ENCODE measurements at places on chromosomes 12 and 14. TPM values are rescaled to one million over a fixed set of nuclear protein-coding genes. Genes with fewer than 3 reads are reported as not detected.

The UNC79 gene
- total RNA-seq: 0.25 TPM

The LTB4R2 gene
- 0.71 TPM for total RNA-seq

The SMCO3 gene
- total RNA-seq: 0.14 TPM

The CLEC9A gene
- not detected for total RNA-seq

The GYS2 gene
- not detected for total RNA-seq

The ENDOU gene
- 0.49 TPM for total RNA-seq

The IL31 gene
- total RNA-seq: not detected

The CLECL1 gene
- total RNA-seq: not detected

GRCh38 chr12:65232476-65233077 lies 45.9 kb upstream of the MSRB3 start:
- no peak overlapping the region for H3K4me3 ChIP-seq
- no peak for DNase-seq
- peaks cover 5% of the 10 kb centered on the region for H3K4me1 ChIP-seq
- no peaks in the 10 kb centered on the region for H3K27me3 ChIP-seq
- no peak overlapping the region for H3K27ac ChIP-seq

DNA sequence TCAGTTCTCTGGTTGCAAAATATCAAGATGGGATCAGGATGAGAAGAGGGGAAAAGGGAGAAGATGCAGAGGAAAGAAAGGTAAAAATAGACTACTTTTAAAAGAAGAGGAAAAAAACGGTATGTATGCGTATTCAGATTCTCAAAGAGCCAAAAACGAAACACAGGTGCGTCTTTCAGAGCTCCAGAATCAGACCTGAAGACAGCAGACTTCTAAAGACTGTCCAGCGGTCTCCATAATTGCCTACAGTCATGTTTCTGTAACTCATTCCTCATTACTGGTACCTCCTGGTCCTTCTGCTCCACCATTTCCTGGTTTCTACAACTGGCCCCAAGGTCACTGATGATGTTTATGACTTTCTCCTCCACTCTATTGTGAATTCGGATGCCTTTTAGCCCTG lies 12.4 kb upstream of the KCNA5 start:
- H3K27ac ChIP-seq: no peak overlapping the region
- no peak for DNase-seq
- H3K4me1 ChIP-seq: peaks cover 31% of the 10 kb centered on the region

GRCh38 chr12:30358671-30359070 lies 337.0 kb downstream of the IPO8 start:
- no peak for DNase-seq
- H3K4me1 ChIP-seq: peaks cover 16% of the 10 kb centered on the region
- H3K27ac ChIP-seq: no peak overlapping the region
- H3K27me3 ChIP-seq: no peaks in the 10 kb centered on the region
- no peak overlapping the region for H3K4me3 ChIP-seq

GRCh38 chr12:58832920-58833319 lies 87.4 kb downstream of the LRIG3 start:
- no peak overlapping the region for H3K4me3 ChIP-seq
- no peaks in the 10 kb centered on the region for H3K36me3 ChIP-seq
- no peak overlapping the region for H3K27ac ChIP-seq
- DNase-seq: no peak
- no peaks in the 10 kb centered on the region for H3K4me1 ChIP-seq

- no peaks in the 10 kb centered on the region for H3K27me3 ChIP-seq
- H3K4me3 ChIP-seq: peak overlapping the region; percentile 7
- no peaks in the 10 kb centered on the region for H3K36me3 ChIP-seq
- peaks cover 10% of the 10 kb centered on the region for H3K4me1 ChIP-seq
- no peak for DNase-seq
These were observed 388.3 kb upstream of the GARIN6 start for GRCh38 chr12:99259040-99259934.

DNA sequence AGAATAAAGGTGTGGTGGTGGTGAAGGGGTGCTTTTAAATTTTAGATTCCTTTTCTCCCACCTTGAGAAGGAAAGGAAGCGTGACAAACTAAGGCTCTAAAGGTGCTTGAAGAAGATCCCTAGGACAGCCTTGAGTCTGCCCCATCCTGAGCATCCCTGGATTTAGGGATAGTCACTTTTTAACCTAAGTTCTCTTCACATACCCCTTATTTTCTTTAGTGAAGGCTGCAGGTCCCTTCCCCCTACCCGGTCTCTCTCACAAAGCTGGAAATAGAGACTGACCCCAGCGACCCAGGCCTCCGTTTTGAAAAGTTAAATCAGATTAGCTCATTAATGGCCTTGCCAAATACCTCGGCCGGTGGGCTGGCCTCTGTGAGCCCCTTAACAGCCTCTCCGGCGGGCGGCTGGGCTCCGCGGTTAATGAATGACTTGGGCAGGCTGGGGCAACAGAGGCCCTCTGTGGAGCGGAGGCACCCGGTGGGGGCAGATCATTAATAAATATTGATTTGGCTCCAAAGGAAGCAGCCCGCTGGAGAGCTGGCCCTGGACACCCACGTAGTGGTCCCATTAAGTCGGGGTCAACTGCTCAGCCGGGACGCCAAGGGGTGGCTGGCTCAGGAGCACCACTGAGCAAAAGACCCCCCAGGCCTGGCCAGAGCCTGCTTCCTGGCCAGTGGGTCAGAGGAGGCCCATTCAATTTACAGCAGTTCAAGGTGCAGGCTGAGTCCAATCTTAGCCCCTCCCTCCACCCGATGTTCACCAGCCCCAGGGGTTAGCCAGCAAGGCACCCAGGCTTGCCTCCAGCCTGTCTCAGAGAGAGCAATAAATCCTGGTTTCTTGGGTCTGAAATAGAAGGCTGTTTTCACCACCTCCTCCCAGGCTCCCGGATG lies 31.8 kb downstream of the PAH start:
- H3K4me3 ChIP-seq: no peak overlapping the region
- no peak overlapping the region for H3K27ac ChIP-seq
- peaks cover 64% of the 10 kb centered on the region for H3K27me3 ChIP-seq
- H3K4me1 ChIP-seq: no peaks in the 10 kb centered on the region

DNA sequence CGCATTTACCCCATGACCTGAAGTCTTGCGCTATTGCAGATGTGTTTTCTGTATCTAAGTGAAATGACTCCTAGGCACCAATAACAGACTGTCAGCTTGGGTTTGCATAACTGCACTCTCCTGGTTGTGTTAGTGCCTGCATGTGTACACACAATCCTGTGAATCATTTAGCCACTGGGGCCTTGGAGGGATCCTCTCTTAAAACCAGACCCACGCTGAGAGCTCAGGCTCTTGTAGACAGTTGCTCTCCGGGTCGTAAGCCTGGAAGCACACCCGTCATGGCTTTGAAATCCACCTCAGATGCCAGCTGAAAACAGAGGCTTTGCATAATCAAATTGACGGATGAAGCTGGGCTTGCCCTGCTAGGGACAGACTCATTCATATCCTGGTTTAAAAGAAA lies 79.2 kb upstream of the RBM19 start:
- no peaks in the 10 kb centered on the region for H3K4me1 ChIP-seq
- H3K27me3 ChIP-seq: peaks cover 44% of the 10 kb centered on the region
- DNase-seq: no peak
- no peak overlapping the region for H3K27ac ChIP-seq
- H3K4me3 ChIP-seq: no peak overlapping the region

DNA sequence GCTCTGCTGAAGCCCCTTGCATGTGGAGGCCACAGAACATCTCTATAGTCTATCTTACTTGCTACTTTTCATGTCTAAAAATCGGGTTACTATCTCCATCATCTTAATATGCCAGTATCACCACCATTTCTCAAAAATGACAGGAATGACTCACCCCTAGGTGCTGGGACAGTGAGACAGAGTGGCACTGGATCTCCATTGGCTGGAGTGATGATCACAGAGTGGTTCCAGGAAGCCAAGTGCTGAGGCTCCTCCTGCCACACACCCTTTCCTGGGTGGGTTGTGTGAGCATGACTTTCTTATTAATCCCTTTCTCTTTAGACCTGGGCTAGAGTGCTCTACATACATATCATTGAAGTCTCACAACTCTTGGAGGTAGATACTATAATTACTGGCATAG lies 3.3 kb upstream of the ASCL1 start:
- H3K27me3 ChIP-seq: peaks cover 100% of the 10 kb centered on the region
- no peaks in the 10 kb centered on the region for H3K36me3 ChIP-seq
- peaks cover 29% of the 10 kb centered on the region for H3K4me1 ChIP-seq
- no peak overlapping the region for H3K4me3 ChIP-seq
- no peak for DNase-seq

GRCh38 chr12:43835264-43835655 lies 621 bp upstream of the TMEM117 start:
- no peaks in the 10 kb centered on the region for H3K27me3 ChIP-seq
- peaks cover 23% of the 10 kb centered on the region for H3K4me1 ChIP-seq

GRCh38 chr14:62314871-62315270 lies 552.7 kb downstream of the SNAPC1 start:
- DNase-seq: no peak
- no peaks in the 10 kb centered on the region for H3K4me1 ChIP-seq
- H3K27me3 ChIP-seq: no peaks in the 10 kb centered on the region

- H3K36me3 ChIP-seq: no peaks in the 10 kb centered on the region
- no peaks in the 10 kb centered on the region for H3K27me3 ChIP-seq
- no peaks in the 10 kb centered on the region for H3K4me1 ChIP-seq
- no peak overlapping the region for H3K27ac ChIP-seq
These were observed 124.1 kb upstream of the RBM19 start for GRCh38 chr12:114090211-114090610.

DNA sequence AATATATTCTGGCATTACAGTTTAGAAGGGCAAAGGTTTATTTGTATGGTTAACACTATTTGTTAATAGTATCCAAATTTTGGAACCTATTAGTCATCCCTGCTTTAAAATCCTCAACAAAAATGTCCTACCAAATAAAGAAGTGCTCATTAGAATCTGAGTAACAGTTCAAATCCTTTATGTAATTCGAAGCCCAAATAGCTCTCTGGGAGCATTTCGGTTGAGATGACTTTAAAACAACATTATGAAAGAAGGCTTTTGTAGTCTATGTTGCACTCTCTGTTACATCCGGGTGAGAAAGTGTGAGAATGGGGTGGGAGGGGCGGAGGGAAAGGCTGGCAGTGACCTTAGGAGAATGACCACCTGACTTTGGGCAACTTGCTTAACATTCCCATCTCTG lies 59.7 kb downstream of the SLC38A1 start:
- H3K27me3 ChIP-seq: no peaks in the 10 kb centered on the region
- DNase-seq: no peak
- peaks cover 84% of the 10 kb centered on the region for H3K4me1 ChIP-seq
- H3K4me3 ChIP-seq: no peak overlapping the region

DNA sequence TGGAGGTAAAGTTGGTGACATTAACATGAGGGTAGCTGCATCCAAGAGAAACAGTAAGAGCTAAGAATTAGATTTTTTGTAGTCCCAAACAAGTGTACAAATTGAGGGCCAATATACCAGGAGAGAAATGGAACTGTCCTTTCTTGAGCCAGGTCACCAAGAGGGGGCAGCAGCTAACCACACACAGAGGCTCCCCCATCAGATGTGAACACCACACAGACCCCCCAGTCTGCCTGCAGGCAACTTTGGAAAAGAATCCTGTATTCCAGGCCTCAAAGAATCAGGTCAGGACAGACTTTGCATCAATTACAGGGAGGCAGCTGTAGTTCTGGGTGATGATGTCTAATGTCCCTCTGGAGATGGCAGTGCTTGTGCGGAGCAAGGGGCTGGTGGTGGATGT lies 77.9 kb downstream of the SPTB start:
- H3K4me3 ChIP-seq: no peak overlapping the region
- H3K27ac ChIP-seq: no peak overlapping the region
- peaks cover 24% of the 10 kb centered on the region for H3K4me1 ChIP-seq
- no peaks in the 10 kb centered on the region for H3K27me3 ChIP-seq
- no peak for DNase-seq

DNA sequence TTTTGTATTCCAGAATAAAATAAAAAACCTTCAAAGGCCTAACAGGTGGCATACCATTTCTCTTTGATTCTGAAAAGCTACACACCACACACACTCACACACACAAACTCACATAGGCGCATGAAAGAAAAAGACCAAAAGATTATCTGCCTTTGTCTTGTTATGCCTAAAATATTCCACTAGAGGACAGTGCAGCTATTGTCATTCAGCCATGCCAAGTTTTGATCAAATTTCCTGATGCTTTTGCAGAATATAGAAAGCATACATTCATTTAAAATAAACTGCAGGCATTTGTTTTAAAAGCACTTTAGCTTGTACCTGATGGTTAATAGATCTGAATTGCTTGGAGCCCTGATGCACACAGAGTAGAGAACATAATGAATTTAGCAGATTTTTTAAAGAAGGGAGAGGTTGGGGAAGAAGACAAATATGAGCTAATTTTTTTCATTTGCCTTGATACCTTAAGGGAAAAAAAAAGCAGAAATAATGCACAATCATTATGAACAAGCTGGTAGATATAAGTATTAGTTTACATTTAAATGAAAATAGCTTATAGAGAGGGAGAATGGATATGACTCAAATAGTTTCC lies 1766.9 kb upstream of the SEL1L start:
- H3K4me1 ChIP-seq: no peaks in the 10 kb centered on the region
- no peak for DNase-seq
- no peak overlapping the region for H3K27ac ChIP-seq
- no peaks in the 10 kb centered on the region for H3K27me3 ChIP-seq
- H3K36me3 ChIP-seq: no peaks in the 10 kb centered on the region

Data from left ventricle myocardium inferior (tissue), 1 donor.